ENCODE measurements at places on chromosomes 2 and 18. TPM values are rescaled to one million over a fixed set of nuclear protein-coding genes. Genes with fewer than 3 reads are reported as not detected.

DNA sequence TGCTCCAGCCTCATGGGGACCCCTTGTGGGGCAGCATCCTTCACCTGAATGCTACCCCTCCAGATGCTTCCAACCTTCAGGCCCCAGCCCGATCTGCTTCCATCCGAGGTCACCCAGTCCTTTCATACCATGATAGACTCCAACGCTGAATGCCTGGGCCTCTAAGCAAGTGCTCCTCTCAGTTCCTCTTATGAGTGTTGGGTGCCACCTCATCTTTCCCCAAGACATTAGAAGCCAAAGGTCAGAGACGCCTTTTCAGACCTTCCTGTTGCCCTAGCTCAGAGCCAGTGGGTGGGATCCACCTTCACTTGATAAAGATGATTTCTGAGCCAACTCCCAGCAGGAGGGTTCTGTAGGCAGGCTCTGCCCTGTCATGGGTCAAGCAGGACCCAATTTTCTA lies 174.5 kb upstream of the MGAT5 start:
- no peak for DNase-seq
- H3K4me3 ChIP-seq, result no peak overlapping the region
- H3K4me1 ChIP-seq, result no peaks in the 10 kb centered on the region
- H3K27ac ChIP-seq, result no peak overlapping the region
- H3K36me3 ChIP-seq, result no peaks in the 10 kb centered on the region

CIB4 gene
- not detected for total RNA-seq

DNA sequence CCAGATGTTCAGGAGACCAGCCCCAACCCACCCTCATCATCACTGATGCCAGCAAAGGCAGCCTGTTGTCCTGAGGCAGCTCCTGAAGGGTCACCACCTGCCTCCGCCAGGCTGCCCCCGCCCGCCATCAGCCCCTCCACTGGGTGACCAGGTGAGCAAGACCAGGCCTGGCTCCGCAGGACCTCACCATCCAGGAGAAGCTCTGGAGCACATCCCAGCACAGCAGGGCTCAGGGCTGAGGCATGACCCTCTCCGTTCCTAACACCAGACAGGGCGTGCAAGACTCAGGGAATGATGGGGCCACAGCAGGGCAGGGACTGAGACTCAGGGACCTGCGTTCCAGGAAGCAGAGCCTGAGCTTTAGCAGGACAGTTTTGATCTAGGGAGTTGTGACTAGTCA lies 218.8 kb upstream of the RAB6C start:
- H3K27ac ChIP-seq, result no peak overlapping the region
- no peak overlapping the region for H3K4me3 ChIP-seq
- no peaks in the 10 kb centered on the region for H3K36me3 ChIP-seq
- peaks cover 16% of the 10 kb centered on the region for H3K4me1 ChIP-seq

GRCh38 chr18:75173125-75173432 lies 35.9 kb downstream of the PTGR3 start:
- H3K4me1 ChIP-seq, result no peaks in the 10 kb centered on the region
- H3K27me3 ChIP-seq, result no peaks in the 10 kb centered on the region
- H3K27ac ChIP-seq, result no peak overlapping the region
- no peaks in the 10 kb centered on the region for H3K36me3 ChIP-seq
- DNase-seq, result no peak

DNA sequence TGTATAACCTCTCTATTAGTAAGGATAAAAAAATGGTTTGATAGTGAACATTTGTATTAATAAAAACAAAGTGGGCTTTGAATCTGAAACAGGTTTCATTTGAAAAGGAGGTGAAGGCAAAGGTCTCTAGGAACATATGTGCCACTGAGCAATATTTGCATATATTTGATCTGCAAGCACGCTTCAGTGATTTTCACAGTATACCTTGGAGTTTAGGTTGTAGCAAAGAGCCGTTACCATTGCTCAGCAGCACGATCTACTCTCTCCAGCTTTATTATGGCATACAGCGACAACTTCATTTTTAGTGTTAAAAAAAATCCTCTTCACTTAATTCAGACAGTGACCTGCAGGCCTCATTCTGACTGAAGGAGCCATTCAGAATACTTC lies 75.8 kb upstream of the ZEB2 start:
- H3K4me1 ChIP-seq, result no peaks in the 10 kb centered on the region
- H3K36me3 ChIP-seq, result no peaks in the 10 kb centered on the region
- no peak overlapping the region for H3K27ac ChIP-seq
- no peak for DNase-seq
- H3K27me3 ChIP-seq, result no peaks in the 10 kb centered on the region

UGT1A7 gene
- total RNA-seq, result 4.9 TPM

GRCh38 chr2:86048888-86049287 lies 56.8 kb downstream of the POLR1A start:
- no peaks in the 10 kb centered on the region for H3K4me1 ChIP-seq
- peak; percentile 34 for DNase-seq
- no peaks in the 10 kb centered on the region for H3K27me3 ChIP-seq

RAX gene
- not detected for total RNA-seq

- H3K27me3 ChIP-seq, result no peaks in the 10 kb centered on the region
- no peak overlapping the region for H3K27ac ChIP-seq
- H3K4me3 ChIP-seq, result no peak overlapping the region
Observed at GRCh38 chr2:239835056-239835455, 190.1 kb downstream of the NDUFA10 start.

DNA sequence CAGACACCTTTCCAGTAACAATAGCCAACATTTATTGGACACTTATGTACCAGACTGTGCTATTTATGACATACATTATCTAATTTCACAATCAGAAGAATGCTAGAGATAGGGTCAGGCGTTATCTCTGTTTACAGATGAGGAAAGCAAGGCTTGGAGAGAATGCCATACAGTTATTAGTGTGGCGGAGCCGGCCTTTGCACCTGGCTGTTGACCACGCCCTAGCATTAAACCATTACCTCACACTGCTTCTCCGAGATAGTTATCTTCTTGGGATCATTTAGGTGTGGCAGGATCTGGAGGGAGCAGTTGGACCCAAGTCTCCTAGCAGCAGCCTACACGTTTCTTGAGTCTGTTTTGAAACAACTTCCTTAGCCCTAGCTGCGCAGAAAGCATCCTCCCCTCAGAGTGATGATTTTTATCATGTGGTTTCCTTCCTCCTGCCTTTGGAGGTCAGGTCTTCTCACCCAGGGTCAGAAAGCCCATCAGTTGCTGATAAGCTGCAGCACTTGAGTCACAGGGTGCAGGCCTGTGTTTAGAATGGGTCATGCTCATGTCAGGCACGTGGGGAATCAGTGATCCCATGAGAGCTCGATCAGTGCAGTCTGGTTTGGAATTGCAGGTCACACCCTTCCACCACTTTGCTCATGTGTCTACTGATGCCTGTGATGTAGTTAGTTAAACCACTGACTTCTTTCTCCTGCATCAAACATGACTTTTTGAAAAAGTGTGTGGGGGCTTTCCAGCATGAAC lies 118.2 kb downstream of the SPTBN1 start:
- no peak for DNase-seq
- H3K4me3 ChIP-seq, result no peak overlapping the region
- H3K4me1 ChIP-seq, result peaks cover 99% of the 10 kb centered on the region
- peak overlapping the region; percentile 74 for H3K27ac ChIP-seq

DNA sequence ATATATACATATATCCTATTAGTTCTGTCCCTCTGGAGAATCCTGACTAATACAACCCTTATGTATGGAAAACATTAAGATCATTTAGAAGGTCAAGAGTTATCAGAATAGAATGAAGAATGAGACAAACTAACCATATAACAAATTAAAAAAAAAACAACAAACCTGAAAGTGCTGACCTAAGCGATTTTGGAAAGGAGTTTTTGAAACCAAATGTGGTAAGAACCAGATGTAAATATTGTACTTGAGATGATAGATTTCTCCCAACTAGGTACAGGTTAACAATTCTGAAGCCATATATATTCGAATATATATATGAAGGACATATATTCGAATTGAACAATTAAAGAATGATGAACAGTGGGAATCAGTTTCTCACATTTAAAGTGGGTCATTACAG lies 917.8 kb upstream of the SLC39A10 start:
- no peaks in the 10 kb centered on the region for H3K27me3 ChIP-seq
- H3K27ac ChIP-seq, result no peak overlapping the region
- no peaks in the 10 kb centered on the region for H3K4me1 ChIP-seq
- H3K36me3 ChIP-seq, result no peaks in the 10 kb centered on the region
- DNase-seq, result no peak
- no peak overlapping the region for H3K4me3 ChIP-seq

TRABD2A gene
- 5.4 TPM for total RNA-seq

GRCh38 chr18:49524951-49525350 lies 36.9 kb upstream of the LIPG start:
- H3K27me3 ChIP-seq, result no peaks in the 10 kb centered on the region
- DNase-seq, result no peak
- H3K27ac ChIP-seq, result no peak overlapping the region
- no peak overlapping the region for H3K4me3 ChIP-seq
- H3K36me3 ChIP-seq, result no peaks in the 10 kb centered on the region

GRCh38 chr2:226721541-226721940 lies 78.1 kb downstream of the IRS1 start:
- no peaks in the 10 kb centered on the region for H3K27me3 ChIP-seq
- H3K36me3 ChIP-seq, result no peaks in the 10 kb centered on the region
- H3K4me3 ChIP-seq, result no peak overlapping the region

DNA sequence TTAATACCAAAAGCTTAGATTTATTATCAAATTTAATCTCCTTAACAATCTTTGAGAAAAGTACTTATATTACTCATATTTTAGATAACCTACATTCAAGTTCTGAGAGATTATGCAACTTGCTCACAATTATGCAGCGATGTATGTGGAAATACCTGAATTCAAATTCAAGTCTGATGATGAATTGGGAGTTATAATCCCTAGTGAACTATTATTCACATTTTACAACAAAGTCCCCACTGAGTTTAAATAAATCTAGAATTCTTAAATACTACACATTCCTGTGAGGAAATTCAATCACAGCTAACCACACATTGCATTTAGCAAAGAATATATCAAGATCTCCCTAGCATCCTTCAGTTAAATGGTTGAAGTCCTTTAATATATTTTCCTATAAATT lies 278.4 kb downstream of the NOL4 start:
- no peaks in the 10 kb centered on the region for H3K4me1 ChIP-seq
- H3K27me3 ChIP-seq, result no peaks in the 10 kb centered on the region
- no peak overlapping the region for H3K27ac ChIP-seq
- no peak overlapping the region for H3K4me3 ChIP-seq
- DNase-seq, result no peak
- H3K36me3 ChIP-seq, result no peaks in the 10 kb centered on the region

PIK3C3 gene
- 24.1 TPM for total RNA-seq

TDRD15 gene
- total RNA-seq, result not detected

- no peaks in the 10 kb centered on the region for H3K36me3 ChIP-seq
- peaks cover 21% of the 10 kb centered on the region for H3K4me1 ChIP-seq
- DNase-seq, result peak; percentile 84
- no peak overlapping the region for H3K27ac ChIP-seq
- no peaks in the 10 kb centered on the region for H3K27me3 ChIP-seq
- H3K4me3 ChIP-seq, result peak overlapping the region; percentile 39
Observed at GRCh38 chr2:241063093-241063551, 39.0 kb downstream of the MTERF4 start.

DNA sequence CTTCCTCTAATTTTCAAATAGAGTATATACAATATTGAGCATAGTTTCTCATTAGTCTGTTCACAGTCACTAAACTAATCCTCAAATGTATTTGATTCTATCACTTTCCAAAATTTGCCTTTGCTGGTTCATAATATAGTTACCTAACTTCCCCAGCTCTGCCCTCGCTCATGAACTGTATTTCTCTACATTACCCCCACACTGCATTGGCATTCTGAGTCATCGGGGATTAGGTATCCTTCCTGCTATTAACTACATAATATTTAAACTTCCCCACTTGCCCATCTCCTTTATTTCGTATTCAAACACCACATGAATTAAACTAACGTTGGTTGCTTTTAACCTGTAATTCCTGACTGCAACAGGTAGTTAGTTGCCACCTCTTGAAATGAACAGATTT lies 14.8 kb upstream of the CLASP1 start:
- DNase-seq, result no peak
- no peak overlapping the region for H3K4me3 ChIP-seq
- H3K27me3 ChIP-seq, result no peaks in the 10 kb centered on the region
- H3K27ac ChIP-seq, result no peak overlapping the region
- H3K36me3 ChIP-seq, result no peaks in the 10 kb centered on the region
- H3K4me1 ChIP-seq, result peaks cover 13% of the 10 kb centered on the region

- H3K4me1 ChIP-seq, result no peaks in the 10 kb centered on the region
- H3K36me3 ChIP-seq, result no peaks in the 10 kb centered on the region
- no peak overlapping the region for H3K27ac ChIP-seq
- H3K27me3 ChIP-seq, result no peaks in the 10 kb centered on the region
Observed at GRCh38 chr2:205633994-205634393, 48.3 kb upstream of the NRP2 start.

BMP10 gene
- total RNA-seq, result not detected

- H3K4me1 ChIP-seq, result no peaks in the 10 kb centered on the region
- DNase-seq, result no peak
- no peaks in the 10 kb centered on the region for H3K27me3 ChIP-seq
- no peak overlapping the region for H3K27ac ChIP-seq
- H3K4me3 ChIP-seq, result no peak overlapping the region
Observed at GRCh38 chr2:125427721-125428315, 1228.1 kb upstream of the GYPC start.

DNA sequence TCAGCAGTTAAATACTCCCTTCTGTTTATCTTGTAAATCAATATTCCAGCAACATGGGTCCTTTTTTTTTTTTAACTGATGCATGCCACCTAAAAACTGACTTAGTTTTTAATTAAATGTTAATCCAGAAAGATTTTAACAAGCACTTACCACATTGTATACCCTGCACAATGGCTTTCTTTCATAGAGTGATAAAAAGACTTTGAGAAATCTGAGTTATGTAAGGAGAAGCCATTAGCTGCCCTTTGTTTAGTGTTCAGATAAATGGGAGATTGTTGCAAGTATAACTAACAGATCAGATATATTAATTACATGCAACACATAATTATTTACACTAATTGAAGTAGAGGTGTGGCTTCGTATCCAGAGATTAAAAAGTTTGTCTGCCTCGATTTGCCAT lies 22.7 kb upstream of the NFATC1 start:
- H3K4me1 ChIP-seq, result no peaks in the 10 kb centered on the region
- H3K27me3 ChIP-seq, result no peaks in the 10 kb centered on the region
- no peak overlapping the region for H3K27ac ChIP-seq
- no peaks in the 10 kb centered on the region for H3K36me3 ChIP-seq

MEP1B gene
- not detected for total RNA-seq

GRCh38 chr2:127011796-127012195 lies 95.2 kb downstream of the BIN1 start:
- H3K4me1 ChIP-seq, result peaks cover 12% of the 10 kb centered on the region
- H3K27me3 ChIP-seq, result no peaks in the 10 kb centered on the region
- no peak for DNase-seq
- H3K4me3 ChIP-seq, result no peak overlapping the region
- H3K27ac ChIP-seq, result peak overlapping the region; percentile 7
- no peaks in the 10 kb centered on the region for H3K36me3 ChIP-seq

MDH1B gene
- total RNA-seq, result 0.49 TPM

GRCh38 chr2:240974771-240975572 lies 23.4 kb upstream of the SNED1 start:
- H3K27me3 ChIP-seq, result no peaks in the 10 kb centered on the region
- no peaks in the 10 kb centered on the region for H3K36me3 ChIP-seq
- H3K27ac ChIP-seq, result peak overlapping the region; percentile 20
- H3K4me3 ChIP-seq, result no peak overlapping the region

GPR75 gene
- total RNA-seq, result 5.4 TPM

ACVR1C gene
- 6.6 TPM for total RNA-seq

Measured in vagina (tissue), 2 donors.